Esophagus squamous epithelium (tissue), 5 donors: ENCODE measurements at places on chromosomes 5 and 9.

- DNase-seq, result no peak
These were observed 33.0 kb downstream of the PPARGC1B start for GRCh38 chr5:149762958-149763630.

DNA sequence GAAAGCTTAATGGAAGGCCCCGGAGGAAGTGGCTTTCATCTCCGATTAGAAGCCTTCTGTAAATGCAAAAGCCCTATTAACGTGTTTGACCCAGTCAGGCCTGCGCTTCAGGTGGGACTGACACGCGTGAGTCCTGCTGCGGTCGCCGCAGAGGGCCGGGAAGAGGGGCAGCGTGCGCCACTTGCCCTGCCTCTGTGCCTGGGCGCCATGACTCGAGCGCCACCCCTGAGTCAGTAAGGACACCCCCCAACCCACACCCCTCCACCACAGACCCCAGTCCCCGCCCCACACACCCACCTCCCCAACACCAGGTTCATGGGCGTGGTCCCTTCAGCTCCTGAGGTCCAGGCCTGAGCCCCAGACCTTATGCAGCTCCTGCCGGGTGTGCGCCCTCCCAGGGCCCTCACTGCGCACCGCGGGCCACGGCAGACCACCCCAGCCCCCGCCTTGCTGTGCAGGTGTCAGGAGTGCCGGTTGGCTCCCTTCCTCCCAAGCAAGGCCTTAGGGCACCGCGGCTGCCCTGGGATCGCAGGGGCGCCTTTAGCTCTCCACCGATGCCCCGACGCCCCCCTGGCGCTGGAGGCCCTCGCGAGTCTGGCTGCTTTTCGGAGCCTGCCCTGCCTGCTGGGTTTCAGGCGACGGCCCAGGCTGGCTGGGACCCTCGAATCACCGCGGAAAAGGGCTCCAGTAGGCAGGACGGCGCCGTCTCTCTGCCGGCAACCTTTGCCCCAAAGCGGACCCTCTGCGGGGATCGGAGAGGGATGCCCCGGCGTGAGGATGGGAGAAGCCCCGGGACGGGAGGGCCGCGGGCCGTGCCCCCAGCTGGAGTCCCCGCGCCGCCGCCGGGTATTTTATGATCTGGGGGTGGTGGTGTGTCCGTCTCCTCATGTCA lies 625 bp upstream of the OLFM1 start:
- no peak for DNase-seq

DNA sequence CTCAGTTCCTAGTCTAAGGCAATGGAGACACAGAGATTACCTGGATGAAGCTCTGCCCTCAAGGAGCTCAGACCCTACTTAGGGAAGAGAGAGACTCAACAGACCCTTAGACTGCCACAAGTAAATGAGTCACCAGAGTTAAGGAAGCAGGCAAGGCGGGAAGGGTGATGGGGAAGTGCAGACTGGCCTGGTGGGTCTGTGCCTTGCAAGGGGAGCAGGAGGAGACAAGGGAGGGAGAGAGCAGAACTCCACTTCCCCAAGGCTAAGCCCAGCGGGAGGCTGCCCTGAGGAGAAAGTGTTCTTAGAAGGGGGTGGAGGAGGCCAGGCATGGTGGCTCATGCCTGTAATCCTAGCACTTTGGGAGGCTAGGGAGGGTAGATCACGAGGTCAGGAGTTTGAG lies 83.7 kb downstream of the HRH2 start:
- DNase-seq, result no peak

- no peak for DNase-seq
These were observed 80.0 kb downstream of the CAMSAP1 start for GRCh38 chr9:135827301-135827700.

DNA sequence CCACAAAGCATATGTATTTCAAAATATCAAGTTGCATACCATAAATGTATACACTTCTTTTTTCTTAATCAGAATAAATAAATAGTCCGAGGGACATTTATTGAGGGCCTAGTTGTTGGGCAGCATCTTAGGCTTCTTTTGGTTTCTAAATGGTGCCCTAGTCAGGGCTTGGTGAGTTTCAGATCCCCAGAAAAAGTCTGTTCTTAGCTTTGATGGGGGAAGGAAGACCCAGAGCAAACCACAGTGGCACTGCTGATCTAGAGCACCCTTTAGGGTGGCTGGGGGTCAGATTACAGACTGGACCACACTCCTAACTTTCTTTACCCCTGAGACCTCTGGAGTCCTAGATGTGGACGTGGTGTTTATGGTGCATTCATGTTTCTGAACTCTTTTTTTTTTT lies 97.8 kb downstream of the C9orf152 start:
- DNase-seq, result no peak

- no peak for DNase-seq
These were observed 82.2 kb downstream of the CACNA1B start for GRCh38 chr9:137959641-137960411.

- no peak for DNase-seq
These were observed 63.6 kb upstream of the IL12B start for GRCh38 chr5:159393854-159394274.

DNA sequence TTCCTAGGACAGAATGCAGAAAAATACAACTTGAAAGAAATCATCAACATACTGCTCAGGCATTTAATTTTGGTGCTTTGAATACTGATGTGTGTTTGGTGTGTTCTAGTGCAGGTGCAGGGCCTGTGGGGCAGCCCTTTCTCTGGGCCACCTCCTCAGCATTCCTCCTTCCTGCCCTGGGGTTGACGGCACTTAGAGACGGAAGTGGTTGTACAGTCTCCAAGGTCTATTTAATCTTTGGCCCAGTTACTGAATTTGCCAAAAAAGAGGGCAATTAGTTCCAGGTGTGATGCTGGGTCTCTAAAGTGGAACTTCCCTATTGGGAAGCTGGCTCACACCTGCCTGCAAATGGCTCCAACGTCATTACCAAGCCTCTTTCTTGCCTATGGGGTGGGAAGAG lies 269.0 kb downstream of the SH3GL2 start:
- no peak for DNase-seq

- no peak for DNase-seq
These were observed 159.5 kb downstream of the GNA14 start for GRCh38 chr9:77488439-77489126.

GRCh38 chr9:14421291-14421690 lies 107.3 kb upstream of the NFIB start:
- no peak for DNase-seq

GRCh38 chr9:88993327-88993726 lies 2.1 kb downstream of the S1PR3 start:
- no peak for DNase-seq

DNA sequence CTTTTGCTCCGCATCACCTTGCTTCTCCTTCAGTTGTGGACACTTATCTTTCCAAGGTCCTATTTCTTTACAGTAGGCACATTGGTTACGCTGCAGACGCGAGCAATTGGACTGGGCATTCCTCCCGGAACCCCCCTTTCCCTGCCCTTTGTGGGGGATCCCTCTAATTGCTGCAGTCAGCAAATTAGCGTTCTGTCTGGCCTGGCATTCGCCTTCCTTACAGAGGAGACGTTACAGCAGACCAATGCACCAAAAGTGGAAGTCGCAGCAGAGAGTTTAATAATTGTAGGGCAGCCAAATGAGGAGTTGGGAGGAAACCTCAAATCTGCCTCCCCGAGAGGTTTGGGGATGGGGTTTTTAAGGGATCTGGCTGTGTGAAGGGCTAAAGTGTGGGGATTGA lies 5.3 kb upstream of the ZNF354C start:
- DNase-seq, result no peak

- DNase-seq, result no peak
These were observed 185.6 kb downstream of the EFNA5 start for GRCh38 chr5:107485184-107485583.

DNA sequence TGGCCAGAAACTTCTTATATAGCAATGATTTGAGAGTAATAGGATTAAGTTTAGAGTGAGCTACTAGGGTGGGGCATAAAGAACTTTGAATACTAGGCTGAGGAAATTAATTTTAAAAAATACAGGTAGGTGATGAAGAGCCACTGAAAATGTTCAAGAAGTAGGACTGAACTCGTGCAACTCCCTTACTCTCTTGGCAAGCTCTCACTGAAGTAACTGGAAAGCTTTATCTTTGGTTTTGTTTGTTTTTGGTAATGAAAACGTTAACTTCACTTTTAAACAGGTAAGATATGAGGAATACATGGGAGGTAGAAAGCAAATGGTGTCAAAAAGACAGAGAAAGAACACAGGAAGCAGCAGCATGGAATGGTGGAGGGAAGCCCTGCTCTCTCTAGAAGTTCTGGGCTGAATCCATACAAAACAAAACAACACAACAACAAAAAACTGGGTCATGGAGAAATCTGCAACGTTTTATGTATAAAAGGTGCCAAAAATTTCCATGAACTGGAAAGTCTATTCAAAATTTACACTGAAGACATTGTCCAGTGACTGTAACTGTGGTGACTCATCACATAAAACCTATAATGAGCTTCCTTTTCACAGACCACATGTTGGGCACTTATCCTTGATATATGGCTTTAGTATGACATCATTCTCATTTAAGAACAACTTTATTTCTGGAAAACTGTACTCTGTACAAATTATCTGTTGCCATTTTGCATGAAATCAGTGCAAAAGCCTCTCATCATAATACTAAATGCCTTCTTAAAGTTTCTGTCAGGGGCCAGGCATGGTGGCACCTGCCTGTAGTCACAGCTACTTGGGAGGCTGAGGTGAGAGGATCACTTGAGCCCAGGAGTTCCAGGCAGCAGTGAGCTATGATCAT lies 91.2 kb upstream of the CHD1 start:
- no peak for DNase-seq

GRCh38 chr5:150026682-150027172 lies 26.2 kb downstream of the HMGXB3 start:
- DNase-seq, result no peak

GRCh38 chr9:86126998-86127972 lies 27.9 kb upstream of the GOLM1 start:
- no peak for DNase-seq

DNA sequence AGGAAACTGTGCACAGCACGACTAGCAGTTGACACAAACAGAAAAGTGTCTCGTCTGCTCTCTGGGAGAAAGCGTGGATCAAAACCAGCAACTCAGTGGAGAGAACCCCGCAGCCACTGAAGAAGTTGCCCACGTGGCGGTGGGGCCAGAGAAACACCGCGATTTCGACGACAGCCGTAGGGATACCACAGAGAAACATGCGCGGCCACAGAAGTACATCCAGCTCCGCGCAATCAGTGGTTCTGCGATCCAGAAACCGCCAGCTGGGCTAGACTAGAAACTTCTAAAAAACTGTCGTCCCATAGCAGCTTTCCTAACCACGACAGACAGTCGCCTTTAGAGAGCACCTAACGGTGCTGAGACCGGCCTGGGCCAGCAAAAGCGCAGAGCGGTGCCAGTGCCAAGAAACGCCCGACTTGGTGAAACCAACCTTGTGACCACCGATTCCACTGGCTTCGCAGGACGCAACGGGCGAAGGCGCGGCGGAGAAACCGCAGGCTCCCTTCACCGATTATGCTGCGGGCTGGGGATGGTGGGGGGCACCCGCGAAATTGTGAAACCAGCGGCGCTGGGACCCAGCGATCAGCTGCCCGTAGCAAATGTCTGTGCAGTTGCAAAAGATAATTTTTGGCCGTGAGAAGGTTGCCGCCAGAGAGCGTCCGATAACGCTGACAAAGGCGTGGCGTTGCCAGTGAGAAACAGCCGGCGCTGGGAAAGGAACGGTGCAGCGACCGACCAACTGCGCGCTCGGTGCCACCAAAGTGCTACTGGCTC lies 2.7 kb upstream of the ANXA2R start:
- no peak for DNase-seq

DNA sequence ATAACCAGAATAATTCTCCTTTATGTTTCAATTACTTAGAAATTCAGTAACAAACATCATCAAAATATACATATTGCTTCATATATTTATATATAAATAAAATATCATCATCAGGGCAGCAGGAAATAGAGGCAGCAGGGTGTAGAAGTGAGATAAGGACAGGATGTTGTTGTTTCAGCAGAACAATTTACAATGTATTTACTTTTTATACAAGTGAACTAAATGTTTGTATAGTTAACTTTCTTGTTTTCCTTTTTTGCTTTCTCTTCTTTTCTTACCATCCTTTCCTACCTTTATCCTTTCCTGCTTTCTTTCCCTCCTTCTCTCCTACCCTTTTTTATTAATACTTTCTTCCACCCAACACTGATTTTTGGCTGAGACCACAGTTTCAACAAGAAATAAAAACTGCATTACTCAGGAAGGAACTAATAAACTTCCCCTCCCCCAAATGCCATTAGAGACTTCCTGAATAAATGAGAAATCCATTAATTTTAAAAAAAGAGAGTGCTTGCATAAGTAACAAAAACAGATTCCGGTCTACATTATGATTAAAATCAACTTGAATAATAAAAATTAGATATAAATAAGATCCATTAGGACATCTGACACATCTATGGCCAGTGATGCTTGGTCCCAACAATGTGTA lies 159.8 kb upstream of the ACOT12 start:
- no peak for DNase-seq

DNA sequence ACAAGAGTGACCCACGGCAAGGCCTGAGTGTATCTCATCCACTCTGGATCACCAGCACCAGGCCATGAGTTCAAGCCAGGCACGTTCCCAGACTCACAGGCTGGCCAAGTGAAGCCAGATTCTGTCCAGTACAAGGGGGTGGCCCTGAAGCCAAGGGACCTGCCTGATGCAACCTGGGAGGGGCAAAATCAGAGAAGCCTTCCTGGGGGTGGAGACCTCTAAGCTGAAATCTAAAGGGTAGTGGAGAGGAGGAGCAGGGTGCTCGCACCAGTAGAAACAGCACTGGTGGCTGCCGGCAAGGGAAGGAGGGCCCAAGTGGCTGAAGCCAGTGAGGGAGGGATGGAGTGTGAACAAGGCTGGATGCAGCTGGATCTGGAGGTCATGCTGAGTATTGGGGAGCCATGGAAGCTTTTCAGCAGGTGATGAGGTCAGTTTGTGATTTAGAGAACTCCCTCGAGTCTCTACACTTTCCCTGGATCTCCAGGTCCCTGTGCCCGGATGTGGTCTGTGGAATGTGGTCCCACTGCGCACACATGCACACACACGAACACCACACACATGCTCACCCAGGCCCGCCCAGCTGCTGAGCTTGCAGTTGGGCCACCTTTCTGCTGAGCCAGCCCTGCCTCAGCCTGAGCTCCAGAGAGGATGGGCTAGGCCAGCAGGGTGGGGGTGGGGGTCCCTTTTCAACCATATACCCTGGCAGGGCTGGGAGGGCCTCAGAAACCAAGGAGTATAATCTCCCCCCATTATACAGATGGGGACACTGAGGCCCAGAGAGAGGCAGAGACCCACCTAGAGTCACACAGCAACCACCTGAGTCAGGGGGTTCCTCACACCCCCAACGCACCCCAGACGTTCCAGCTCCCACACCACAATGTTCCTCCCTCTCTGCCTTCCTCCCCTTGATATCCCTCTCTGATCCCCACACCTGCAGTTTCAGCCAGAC lies 1.6 kb downstream of the PIP5KL1 start:
- no peak for DNase-seq

DNA sequence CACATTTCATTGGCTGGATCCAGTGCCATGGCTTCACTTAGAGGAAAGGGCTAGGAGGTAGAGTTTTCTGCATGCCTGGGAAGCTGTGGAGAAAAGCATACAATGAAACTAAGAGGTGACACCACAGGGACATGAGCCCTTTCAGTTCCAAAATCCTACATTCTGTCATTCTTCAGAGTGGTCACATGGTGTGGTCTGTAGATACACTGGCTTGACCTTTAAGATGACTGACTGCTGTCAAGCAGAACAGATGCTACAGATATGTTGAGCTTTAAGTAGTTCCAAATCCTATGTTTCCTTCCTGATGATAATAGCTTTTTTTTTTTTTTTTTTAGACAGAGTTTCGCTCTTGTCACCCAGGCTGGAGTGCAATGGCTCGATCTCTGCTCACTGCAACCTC lies 26.2 kb downstream of the DMRT3 start:
- DNase-seq, result no peak
